Mesothelial cell of epicardium (in vitro differentiated cells): ENCODE measurements at places on chromosomes 6 and 20.
A peak's percentile ranks its signal among the peaks of the same experiment; 100 is the strongest.

DNA sequence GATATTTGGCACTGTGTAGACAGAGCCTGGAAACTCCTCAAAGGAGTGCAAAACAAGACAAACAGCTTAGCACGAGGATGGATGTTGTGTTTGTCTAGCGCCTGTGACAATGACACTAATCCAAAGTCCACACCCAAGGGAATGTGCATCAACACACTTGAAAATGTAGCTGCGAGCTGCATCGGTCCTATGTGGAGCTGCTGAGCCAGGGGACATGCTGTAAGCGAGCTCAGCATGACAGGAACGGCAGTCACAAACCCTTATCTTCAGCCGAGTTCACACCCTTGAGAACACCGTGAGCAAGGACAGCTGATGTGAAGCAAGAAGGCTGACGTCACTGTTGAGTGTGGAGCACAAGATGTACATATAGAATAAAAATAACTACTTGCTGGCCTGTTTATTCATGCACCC, 684.3 kb downstream of the QKI start:
- DNase-seq = no peak
- H3K4me3 ChIP-seq = no peak overlapping the region
- H3K4me1 ChIP-seq = peaks cover 6% of the 10 kb centered on the region

GRCh38 chr20:52800734-52801627, 171.2 kb upstream of the TSHZ2 start:
- no peak overlapping the region for H3K27ac ChIP-seq
- peaks cover 19% of the 10 kb centered on the region for H3K4me1 ChIP-seq
- no peak for DNase-seq
- H3K27me3 ChIP-seq = peaks cover 27% of the 10 kb centered on the region
- no peak overlapping the region for H3K4me3 ChIP-seq
- no peaks in the 10 kb centered on the region for H3K36me3 ChIP-seq

- no peak for DNase-seq
- H3K4me3 ChIP-seq = no peak overlapping the region
- no peak overlapping the region for H3K27ac ChIP-seq
- peaks cover 33% of the 10 kb centered on the region for H3K36me3 ChIP-seq
Measured at GRCh38 chr6:43782764-43783513, 12.9 kb downstream of the VEGFA start.

DNA sequence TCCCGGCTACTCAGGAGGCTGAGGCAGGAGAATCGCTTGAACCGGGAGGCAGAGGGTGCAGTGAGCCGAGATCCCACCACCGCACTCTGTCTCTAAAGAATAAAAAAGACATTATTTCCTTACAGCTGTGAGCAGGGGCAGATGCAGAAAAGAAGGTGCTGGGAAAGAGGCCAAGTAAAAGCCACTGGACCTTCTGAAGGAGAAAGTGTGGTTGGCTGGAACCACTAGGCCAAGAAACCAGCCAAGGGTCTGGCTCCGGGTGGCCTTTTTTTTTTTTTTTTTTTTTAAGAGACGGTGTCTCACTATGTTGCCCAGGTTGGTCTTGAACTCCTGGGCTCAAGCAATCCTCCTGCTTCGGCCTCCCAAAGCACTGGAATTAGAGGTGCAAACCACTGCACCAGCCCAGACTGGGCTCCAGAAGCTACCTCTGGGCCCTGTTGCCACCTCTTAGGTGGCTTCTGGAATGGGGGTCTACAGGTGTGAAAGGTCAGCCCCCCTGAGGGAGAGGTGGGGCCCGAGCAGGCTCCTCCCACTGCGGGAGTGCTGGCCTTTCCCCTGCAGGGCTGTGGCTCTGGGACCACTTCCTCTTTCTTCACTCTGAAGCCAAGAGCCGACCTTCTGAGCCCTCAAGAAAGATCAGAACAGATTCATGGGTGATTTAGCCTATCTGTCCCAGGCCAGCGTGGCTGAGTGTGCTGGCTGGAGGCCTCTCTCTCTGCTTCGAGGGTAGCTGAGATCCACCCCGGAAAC, at the start of gene FGD2:
Gene FGD2, plus strand, starts transcription at position 595 of the 750 bp plus-strand sequence. CDS start 163 bp downstream, outside the sequence.
- H3K4me1 ChIP-seq = no peaks in the 10 kb centered on the region
- no peaks in the 10 kb centered on the region for H3K36me3 ChIP-seq
- no peak for DNase-seq
- H3K4me3 ChIP-seq = no peak within 1 kb of the TSS
- no peak within 1 kb of the TSS for H3K27ac ChIP-seq

- peaks cover 15% of the 10 kb centered on the region for H3K27me3 ChIP-seq
- no peak overlapping the region for H3K27ac ChIP-seq
- H3K4me1 ChIP-seq = peaks cover 8% of the 10 kb centered on the region
- H3K4me3 ChIP-seq = no peak overlapping the region
- H3K36me3 ChIP-seq = peaks cover 2% of the 10 kb centered on the region
Measured at GRCh38 chr20:3165473-3166337, 6.0 kb upstream of the FASTKD5 start.

GRCh38 chr6:71248306-71248765, 40.3 kb upstream of the OGFRL1 start:
- peaks cover 2% of the 10 kb centered on the region for H3K36me3 ChIP-seq
- no peak overlapping the region for H3K4me3 ChIP-seq
- peaks cover 11% of the 10 kb centered on the region for H3K4me1 ChIP-seq

- peak overlapping the region; percentile 93 for H3K4me3 ChIP-seq
- peak overlapping the region; percentile 100 for H3K27ac ChIP-seq
- peak; percentile 84 for DNase-seq
- no peaks in the 10 kb centered on the region for H3K27me3 ChIP-seq
- peaks cover 6% of the 10 kb centered on the region for H3K36me3 ChIP-seq
- peaks cover 35% of the 10 kb centered on the region for H3K4me1 ChIP-seq
Measured at GRCh38 chr20:2101865-2102584, 398 bp downstream of the STK35 start.

GRCh38 chr6:71049198-71049770, 92.4 kb upstream of the B3GAT2 start:
- no peaks in the 10 kb centered on the region for H3K36me3 ChIP-seq
- H3K27ac ChIP-seq = no peak overlapping the region
- DNase-seq = no peak
- no peaks in the 10 kb centered on the region for H3K27me3 ChIP-seq
- H3K4me1 ChIP-seq = no peaks in the 10 kb centered on the region

GRCh38 chr6:158662607-158662953, 12.7 kb downstream of the SYTL3 start:
- peak overlapping the region; percentile 90 for H3K27ac ChIP-seq
- H3K27me3 ChIP-seq = no peaks in the 10 kb centered on the region
- H3K36me3 ChIP-seq = no peaks in the 10 kb centered on the region
- H3K4me1 ChIP-seq = peaks cover 56% of the 10 kb centered on the region

- no peak for DNase-seq
- H3K27ac ChIP-seq = no peak overlapping the region
- peaks cover 10% of the 10 kb centered on the region for H3K27me3 ChIP-seq
- H3K4me3 ChIP-seq = no peak overlapping the region
- H3K4me1 ChIP-seq = peaks cover 9% of the 10 kb centered on the region
- no peaks in the 10 kb centered on the region for H3K36me3 ChIP-seq
Measured at GRCh38 chr6:168286116-168286515, 33.5 kb downstream of the DACT2 start.

- DNase-seq = no peak
- H3K27me3 ChIP-seq = no peaks in the 10 kb centered on the region
- peaks cover 36% of the 10 kb centered on the region for H3K36me3 ChIP-seq
- no peak overlapping the region for H3K4me3 ChIP-seq
- H3K27ac ChIP-seq = no peak overlapping the region
Measured at GRCh38 chr6:43339168-43339567, 30.3 kb downstream of the ZNF318 start.

DNA sequence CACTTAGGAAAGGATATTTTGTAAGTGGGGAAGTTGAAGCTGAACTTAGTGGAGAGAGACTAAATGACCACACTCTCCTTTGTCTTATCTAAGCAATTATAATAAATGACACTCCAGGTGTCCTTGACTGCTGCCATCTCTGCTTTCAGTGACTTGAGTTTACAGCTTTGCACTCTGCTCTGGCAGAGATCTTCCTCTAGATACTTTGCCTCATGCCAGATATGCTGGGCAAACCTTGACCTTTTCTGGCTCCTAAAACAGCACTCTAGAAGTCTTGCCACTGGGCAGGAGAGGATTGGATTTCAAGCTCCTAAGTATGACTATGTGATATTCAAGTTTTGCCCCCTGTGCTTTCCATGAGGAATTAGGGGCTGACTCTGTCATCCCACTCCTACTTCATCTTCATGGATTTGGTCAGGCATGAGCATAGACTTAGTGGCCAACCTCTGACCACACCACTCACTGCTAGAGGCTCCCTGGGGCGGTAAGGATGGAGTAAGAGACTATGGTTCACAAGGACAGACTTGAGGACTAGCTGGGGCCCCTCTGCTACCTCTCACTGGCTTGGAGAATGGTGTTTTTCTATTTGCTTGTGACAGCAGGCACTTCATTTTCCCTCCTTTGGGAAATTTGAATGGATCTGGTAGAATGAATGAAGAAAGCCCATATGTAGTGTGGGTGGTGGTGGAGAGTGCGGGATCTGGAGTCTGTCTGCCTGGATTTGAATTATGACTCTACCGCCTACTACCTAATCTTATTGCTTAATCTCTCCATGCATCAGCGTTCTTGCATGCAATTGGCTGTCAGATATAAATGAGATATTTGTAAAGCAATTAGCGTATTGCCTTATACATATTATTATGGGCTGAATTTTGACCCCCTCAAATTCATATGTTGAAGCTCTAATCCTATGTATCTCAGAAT, 191.4 kb downstream of the REV3L start:
- no peak overlapping the region for H3K4me3 ChIP-seq
- no peak for DNase-seq
- no peaks in the 10 kb centered on the region for H3K27me3 ChIP-seq
- peaks cover 17% of the 10 kb centered on the region for H3K36me3 ChIP-seq
- peaks cover 9% of the 10 kb centered on the region for H3K4me1 ChIP-seq
- H3K27ac ChIP-seq = no peak overlapping the region

GRCh38 chr6:78910591-78911171, 43.3 kb downstream of the IRAK1BP1 start:
- no peak overlapping the region for H3K27ac ChIP-seq
- peak overlapping the region; percentile 71 for H3K4me3 ChIP-seq
- H3K4me1 ChIP-seq = peaks cover 20% of the 10 kb centered on the region
- DNase-seq = peak; percentile 45
- H3K36me3 ChIP-seq = peaks cover 2% of the 10 kb centered on the region

- H3K4me3 ChIP-seq = no peak overlapping the region
- peaks cover 2% of the 10 kb centered on the region for H3K27me3 ChIP-seq
- no peak overlapping the region for H3K27ac ChIP-seq
Measured at GRCh38 chr6:115898246-115898645, 162.4 kb downstream of the FRK start.

- H3K4me3 ChIP-seq = no peak overlapping the region
- H3K36me3 ChIP-seq = no peaks in the 10 kb centered on the region
- peaks cover 6% of the 10 kb centered on the region for H3K4me1 ChIP-seq
- H3K27ac ChIP-seq = peak overlapping the region; percentile 59
Measured at GRCh38 chr6:15036690-15037245, 209.1 kb upstream of the JARID2 start.

GRCh38 chr6:107823047-107823557, 1.0 kb downstream of the SCML4 start:
- DNase-seq = no peak
- peaks cover 40% of the 10 kb centered on the region for H3K27me3 ChIP-seq
- no peak overlapping the region for H3K27ac ChIP-seq
- no peaks in the 10 kb centered on the region for H3K36me3 ChIP-seq
- peaks cover 28% of the 10 kb centered on the region for H3K4me1 ChIP-seq

DNA sequence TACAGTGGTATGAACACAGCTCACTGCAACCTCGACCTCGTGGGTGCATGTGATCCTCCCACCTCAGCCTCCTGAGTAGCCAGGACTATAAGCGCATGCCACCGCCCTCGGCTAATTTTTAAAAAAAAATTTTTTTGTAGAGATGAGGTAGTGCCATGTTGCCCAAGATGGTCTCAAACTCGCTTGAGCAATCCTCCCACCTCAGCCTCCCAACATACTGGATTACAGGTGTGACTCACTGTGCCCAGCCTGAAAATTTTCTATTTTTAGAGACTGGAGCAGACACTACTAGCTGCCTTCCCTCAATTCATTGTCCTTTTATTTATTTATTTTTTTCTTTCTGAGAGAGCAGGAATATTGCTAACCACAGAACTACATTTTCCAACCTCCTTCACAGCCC, 20.3 kb upstream of the GTF3C6 start:
- no peaks in the 10 kb centered on the region for H3K4me1 ChIP-seq
- H3K4me3 ChIP-seq = no peak overlapping the region
- H3K27me3 ChIP-seq = no peaks in the 10 kb centered on the region
- H3K27ac ChIP-seq = no peak overlapping the region
- no peaks in the 10 kb centered on the region for H3K36me3 ChIP-seq

DNA sequence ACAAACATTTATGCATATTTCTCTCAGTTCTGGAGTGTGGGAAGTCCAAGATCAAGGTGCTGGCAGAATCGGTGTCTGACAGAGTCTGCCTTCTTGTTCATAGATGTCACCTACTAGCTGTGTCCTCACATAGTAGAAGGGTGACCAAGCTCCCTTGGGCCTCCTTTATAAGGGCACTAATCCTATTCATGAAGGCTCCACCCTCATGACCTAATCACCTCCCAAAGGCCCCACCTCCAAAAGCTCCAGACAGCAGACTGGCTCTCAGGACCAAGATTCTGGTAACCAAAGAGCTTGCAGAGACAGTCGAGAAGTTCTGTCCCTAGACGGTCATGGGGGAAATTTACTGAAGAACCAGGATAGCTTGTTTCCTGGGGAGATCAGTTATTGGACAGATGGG, 139.1 kb downstream of the COL9A1 start:
- H3K36me3 ChIP-seq = no peaks in the 10 kb centered on the region
- H3K27ac ChIP-seq = no peak overlapping the region
- peaks cover 20% of the 10 kb centered on the region for H3K4me1 ChIP-seq
- no peak for DNase-seq

DNA sequence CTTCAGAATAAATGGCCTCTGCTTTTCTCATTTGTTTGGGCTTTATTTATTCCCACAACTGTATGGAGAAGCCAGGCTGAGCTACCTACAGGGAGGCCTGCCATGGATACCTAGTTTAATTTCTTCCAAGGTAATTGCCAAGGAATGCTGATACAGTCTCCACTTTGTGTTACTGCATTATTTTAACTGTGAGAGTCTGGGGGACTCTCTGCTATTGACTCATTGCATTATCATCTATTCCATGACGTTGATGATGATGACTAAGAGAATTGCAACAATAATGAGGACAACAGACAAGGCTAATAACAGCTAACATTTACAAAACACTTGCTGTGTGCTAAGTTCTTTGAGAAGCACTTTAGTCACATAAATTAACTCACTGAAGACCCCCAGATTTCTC, 88.3 kb upstream of the COL21A1 start:
- H3K27me3 ChIP-seq = no peaks in the 10 kb centered on the region
- no peak overlapping the region for H3K4me3 ChIP-seq
- H3K4me1 ChIP-seq = no peaks in the 10 kb centered on the region
- H3K27ac ChIP-seq = no peak overlapping the region

DNA sequence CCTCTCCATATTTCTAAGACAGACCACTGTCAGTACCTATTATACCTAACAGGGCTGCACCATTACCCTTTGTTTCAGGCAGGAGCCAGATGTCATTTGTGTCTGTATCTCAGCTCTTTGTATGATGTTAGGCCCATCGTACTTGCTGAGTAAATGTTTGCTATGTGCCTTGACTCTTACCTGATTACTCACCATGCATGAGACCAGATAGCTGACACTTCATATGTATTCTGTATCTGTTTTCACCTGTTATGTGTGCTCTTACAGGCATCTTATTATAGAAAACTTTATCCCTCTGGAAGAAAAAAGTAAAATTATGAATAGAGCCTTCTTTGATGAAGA, 31.7 kb upstream of the ASXL1 start:
- peak overlapping the region; percentile 45 for H3K27ac ChIP-seq
- H3K4me1 ChIP-seq = peaks cover 10% of the 10 kb centered on the region
- H3K4me3 ChIP-seq = no peak overlapping the region
- no peaks in the 10 kb centered on the region for H3K27me3 ChIP-seq
- DNase-seq = no peak

- no peaks in the 10 kb centered on the region for H3K4me1 ChIP-seq
- peaks cover 56% of the 10 kb centered on the region for H3K27me3 ChIP-seq
- no peak overlapping the region for H3K27ac ChIP-seq
- no peaks in the 10 kb centered on the region for H3K36me3 ChIP-seq
- no peak overlapping the region for H3K4me3 ChIP-seq
Measured at GRCh38 chr6:149905911-149906371, 8.0 kb upstream of the RAET1E start.
